ENCODE measurements at places on chromosomes 11 and 22.

- DNase-seq, result no peak
These were observed 36.7 kb upstream of the ADSL start for GRCh38 chr22:40309631-40310030.

GRCh38 chr22:37473437-37473946 is 12.7 kb downstream of the MFNG start:
- DNase-seq, result no peak

GRCh38 chr11:4672470-4672869 is 25.2 kb downstream of the OR51E2 start:
- no peak for DNase-seq

- DNase-seq, result no peak
These were observed 791.3 kb upstream of the KIRREL3 start for GRCh38 chr11:127791844-127792243.

DNA sequence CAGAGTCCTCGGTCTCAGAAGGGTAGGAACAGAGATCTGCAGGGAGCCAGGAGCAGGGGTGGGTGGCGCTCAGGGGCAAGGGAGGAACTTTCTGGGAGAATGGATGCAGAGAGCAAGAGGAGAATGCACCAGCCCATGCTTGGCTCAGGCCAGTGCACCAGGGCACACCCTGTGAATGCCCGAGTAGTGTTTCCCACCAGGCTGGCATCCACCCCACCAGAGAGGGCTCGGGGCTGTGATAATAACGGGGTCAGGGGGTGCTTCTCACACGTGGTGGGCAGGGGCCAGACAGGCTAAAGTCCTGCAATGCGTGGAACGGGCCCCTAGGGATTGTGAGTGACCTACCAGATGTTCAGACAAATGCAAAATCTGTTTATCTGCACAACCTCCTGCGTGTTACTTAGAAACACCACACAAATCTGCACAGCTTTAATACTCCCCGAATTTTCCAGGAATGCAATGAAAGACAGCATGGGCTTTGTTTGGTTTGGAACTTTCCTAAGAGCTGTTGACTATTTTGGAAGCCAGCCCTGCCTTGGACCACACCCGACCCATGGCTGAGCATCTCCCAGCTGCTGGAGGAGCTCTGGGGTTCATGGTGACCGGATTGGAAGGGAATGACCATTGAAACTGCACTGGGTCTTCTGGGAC is 368.3 kb downstream of the SHANK2 start:
- DNase-seq, result no peak

DNA sequence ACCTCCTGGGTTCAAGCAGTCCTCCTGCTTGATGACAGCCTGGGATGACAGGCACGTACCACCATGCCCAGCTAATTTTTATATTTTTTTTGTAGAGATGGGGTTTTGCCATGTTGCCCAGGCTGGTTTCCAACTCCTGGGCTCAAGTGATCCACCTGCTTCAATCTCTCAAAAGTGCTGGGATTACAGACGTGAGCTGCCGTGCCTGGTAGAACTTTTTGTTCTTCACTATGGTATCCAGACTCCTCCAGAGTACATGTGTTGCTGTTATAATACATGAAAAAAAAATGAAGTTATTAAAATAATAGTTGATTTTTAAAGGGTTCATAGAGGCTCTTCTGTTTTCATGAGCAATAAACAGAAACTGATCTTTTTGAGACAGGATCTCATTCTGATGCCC is 29.6 kb downstream of the ZNF143 start:
- no peak for DNase-seq

DNA sequence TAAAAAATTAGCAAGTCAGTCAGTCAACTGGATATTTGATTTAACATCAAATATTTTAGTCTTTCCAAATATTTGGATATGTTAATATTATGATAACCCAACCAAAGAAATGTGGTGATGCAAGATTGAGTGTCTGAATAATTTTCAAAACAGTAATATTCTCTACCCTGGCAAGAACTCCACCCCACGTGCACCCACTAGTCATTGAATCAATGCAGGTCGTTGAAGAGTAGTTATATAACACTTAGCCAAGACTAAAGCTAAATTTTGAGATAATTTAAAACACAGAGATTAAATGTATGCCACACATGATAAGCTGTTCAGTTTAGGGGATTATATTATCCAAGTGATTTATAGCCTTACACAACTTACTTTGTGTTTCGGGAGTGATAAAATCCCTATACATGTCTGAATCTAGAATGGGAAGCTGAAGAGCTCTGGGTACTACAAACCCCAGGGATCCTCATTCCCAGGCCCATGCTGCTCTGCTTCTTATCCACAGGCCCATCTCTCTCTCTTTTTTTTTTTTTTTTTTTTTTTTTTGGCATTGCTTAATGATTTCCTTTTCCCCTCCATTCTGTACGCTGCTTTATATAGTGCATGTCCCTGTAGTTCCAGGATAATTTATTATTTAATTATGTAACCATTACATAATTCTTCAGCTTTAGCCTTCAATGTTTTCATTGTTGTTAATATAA is 392.9 kb downstream of the NTM start:
- DNase-seq, result no peak

DNA sequence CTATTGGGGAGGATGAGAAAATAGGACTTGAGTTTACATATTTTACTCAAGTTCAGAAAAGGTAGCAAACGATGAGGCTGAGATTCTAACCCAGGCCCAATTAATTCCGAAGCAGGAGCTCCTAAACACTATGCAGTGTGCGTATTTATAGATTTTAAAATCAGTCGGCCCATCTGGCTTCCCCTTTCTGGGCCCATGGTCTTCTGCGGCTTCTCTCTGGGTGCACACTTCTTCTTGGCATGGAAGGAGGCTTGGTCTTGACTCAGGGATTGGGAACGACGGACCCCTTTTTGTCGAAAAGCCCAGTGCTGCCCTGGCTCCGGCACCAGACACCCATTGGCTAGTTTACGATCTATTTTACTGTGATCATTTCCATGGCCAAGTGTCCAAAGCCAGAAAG is 1433.8 kb downstream of the BRD1 start:
- DNase-seq, result no peak

DNA sequence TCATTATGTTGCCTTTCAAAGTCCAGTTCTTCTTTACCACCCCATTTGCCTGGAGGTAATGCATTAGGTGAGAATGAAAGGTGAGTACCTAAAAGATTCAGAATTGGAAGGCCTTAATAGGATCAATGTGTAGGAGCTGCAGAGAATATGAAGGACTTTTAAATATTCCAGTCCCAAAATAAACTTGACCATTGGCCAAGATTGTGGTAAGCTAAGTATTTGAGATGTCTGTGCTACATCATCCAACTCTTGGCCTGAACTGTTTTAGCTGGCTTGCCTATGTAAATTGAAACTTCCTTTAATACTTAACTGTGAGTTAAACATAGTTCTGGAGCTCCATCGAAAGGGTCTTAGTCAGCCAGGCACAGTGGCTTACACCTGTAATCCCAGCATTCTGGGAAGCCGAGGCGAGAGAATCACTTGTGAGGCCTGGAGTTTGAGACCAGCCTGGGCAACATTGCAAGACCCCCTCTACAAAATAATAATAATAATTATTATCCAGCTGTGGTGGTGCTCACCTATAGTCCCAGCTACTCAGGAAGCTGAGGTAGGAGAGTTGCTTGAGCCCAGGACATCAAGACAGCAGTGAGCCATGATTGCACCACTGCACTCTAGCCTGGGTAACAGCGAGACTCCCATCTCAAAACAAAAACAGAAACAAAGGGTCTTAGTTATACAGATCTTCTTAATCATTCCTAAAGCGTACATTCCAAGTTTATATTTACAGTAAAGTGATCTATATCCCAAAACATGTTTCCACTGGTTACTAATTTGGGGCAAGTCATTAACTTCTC is 29.8 kb downstream of the MTMR3 start:
- DNase-seq, result no peak

GRCh38 chr11:75369560-75370255 is 18.2 kb upstream of the ARRB1 start:
- no peak for DNase-seq

DNA sequence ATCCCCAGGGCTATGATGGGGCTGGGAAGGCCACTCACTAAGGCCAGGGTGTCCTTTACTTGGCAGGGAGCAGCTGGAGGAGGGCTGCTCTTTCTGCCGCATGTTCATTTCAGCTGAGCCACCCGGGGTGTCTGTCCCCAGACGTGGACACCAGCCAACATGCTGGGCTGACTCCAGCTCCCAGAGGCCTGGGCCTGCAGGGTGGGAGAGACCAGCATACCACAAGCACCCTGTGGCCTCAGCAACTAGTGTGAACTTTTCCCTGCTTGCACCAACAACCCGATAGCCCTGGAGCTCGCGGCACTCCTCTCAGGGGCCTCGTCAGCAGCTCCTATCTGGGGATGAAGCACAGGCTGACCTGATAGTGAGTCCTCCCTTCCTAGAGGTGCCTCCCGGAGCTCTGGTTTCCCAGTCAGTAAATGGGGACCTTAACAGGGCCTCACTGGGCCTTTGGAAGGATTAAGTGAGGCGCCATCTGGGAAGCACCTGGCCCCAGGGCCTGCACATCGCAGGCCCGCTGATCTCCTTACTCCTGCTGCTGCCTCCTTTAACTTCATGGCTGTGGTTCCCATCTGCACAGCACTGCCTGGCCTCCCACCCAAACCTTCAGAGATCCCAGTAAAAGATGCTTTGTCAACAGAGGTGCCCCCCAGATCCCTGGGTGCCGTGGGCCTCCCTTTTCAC is 83.4 kb downstream of the GALNT18 start:
- no peak for DNase-seq

DNA sequence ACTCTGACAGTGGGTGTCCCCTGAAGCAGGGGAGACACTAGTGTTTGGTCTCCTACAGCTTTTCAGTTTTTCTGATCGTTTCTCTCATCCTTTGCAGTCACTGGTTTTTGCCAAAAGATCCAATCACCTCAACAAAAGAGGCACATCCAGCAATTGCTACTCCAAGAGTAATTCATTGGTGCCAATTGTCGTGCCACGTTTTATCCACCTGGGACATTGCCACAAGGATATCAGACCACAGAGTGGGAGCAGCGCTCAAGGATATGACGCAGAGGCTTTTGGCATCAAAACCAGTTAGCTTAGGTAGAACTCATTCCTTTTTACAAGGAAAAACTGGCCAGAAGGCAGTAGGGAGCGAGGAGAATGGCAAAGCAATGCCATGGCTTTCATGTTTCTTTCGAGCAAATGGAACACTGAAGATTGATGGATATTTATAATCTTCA is 40.9 kb upstream of the BLID start:
- no peak for DNase-seq

- no peak for DNase-seq
These were observed 143.2 kb downstream of the BBOX1 start for GRCh38 chr11:27183672-27184457.

- DNase-seq, result no peak
These were observed 142.3 kb upstream of the MTNR1B start for GRCh38 chr11:92827132-92827531.

DNA sequence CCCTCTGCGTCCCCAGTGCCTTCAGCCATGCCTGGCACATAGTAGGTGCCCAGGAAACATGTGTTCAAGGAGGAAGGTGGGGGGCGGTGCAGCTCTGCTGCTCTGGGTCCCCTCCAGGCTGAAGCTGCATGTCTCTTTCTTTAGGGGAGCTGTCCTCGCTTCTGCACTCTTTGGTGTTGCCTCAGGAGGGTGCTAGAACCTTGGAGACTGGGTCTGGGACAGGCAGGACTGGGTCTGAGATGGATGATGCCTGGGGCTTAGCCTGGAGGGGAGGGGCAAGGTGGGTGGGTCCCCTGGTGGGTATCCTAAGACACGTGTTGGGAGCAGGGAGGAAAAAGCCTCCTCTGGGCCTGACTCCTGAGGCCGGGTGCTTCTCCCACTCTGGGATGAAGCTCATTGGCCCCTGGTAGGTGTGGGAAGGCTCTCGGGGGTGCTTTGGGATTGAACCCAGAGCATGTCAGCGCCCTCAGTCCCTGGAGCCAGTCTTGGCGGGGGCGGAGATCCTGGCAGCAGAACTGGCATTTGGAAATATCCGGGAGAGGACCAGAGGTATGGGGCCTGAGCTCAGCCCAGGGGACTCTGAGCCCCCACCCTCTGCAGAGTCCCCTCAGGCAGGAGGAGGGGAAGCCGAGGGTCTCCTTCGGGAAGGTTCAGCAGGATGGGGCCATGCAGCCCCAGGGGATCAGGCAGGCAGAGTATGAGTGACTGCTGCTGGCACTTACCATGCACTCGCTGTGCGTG is 6.7 kb upstream of the GSTP1 start:
- DNase-seq, result no peak

DNA sequence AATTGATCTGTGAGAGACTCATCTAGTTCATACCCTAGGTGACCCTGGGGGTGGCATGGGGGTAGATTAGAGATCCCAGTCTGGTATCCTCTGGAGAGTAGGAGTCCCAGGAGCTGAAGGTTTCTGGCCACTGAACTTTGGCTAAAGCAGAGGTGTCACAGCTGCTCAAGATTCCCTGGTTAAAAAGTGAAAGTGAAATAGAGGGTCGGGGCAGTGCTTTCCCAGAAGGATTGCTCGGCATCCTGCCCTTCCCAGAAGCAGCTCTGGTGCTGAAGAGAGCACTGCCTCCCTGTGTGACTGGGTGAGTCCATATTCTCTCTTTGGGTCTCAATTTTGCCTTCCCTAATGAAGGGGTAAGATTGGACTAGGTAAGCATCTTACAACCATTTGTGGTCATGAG is 653 bp downstream of the IL18BP start:
- DNase-seq, result no peak

- DNase-seq, result no peak
These were observed 4.7 kb downstream of the UCP3 start for GRCh38 chr11:74004046-74004695.

GRCh38 chr22:19546680-19547079 is 22.5 kb upstream of the CLDN5 start:
- DNase-seq, result no peak

DNA sequence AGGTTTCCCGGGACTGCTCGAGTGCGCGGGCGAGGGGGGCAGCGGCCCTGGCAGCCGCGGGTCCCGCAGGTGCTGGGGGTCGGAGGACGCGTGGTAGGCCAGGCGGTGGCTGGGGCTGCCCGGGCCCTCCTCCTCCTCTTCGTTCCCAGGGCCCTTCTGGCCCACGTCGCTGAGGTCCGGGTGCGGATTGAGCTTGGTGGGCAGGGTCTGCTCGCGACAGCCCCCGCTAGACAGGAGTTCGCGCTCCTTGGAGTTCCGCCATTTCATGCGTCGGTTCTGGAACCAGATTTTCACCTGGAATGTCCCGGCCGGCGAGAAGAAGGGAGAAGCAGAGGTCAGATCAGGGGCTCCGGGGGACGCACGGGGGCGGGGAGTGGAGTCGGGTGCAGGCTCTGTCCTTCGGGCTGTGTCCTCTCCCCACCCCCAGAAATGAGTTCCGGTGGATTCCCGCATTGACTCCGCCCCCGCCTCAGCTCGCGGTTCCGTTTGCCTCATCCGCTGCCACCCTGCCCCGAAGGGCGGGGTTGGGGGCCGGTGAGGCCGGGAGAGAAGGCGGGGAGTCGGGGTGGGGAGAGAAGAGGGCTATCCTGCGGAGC is 3.9 kb downstream of the DBX1 start:
- peak; percentile 32 for DNase-seq

Data from stimulated activated CD8-positive, alpha-beta memory T cell treated with anti-CD3 and anti-CD28 coated beads, Interleukin-4, amount 100 ng/mL, for 4 hours (primary cell).